Activated CD4-positive, alpha-beta T cell treated with anti-CD3 and anti-CD28 coated beads, Interleukin-2, amount 50 U/mL, for 24 hours (primary cell): ENCODE measurements at places on chromosomes 11 and 22.

- no peak for DNase-seq
These were observed 9.6 kb downstream of the BACE1-AS start for GRCh38 chr11:117300773-117301172.

GRCh38 chr22:39117585-39118191 is 20.6 kb downstream of the APOBEC3H start:
- peak; percentile 72 for DNase-seq

DNA sequence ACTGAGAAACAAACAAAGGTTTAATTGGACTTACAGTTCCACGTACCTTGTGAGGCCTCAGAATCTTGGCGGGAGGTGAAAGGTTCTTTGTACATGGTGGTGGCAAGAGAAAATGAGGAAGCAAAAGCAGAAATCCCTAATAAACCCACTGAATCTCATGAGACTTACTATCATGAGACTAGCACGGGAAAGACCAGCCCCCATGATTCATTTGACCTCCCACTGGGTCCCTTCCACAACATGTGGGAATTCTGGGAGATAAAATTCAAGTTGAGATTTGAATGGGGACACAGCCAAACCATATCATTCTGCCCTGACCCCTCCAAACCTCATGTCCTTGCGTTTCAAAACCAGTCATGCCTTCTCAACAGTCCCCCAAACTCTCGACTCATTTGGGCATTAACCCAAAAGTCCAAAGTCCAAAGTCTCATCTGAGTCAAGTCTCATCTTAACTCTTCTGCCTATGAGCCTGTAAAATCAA is 617.4 kb downstream of the CNTN5 start:
- no peak for DNase-seq

DNA sequence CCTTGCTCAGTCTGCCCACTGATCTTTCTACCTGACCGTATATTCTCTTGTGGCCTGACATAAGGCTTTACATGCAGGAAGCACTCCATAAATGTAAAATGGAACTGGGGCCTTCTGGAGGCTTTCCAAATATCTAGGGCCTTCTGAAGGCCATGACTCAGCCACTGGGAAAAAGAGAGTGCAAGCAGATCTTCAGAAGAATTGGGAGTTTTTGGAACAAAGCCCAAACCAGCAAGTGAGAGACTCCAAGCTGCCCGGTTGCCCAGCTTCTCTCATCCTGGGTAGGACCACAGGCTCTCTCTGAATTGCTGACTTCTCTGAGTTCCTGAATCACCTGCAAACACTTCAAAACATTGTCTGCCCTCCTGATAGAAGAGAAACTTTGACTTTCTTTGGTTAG is 107.9 kb upstream of the BMAL1 start:
- DNase-seq, result no peak

DNA sequence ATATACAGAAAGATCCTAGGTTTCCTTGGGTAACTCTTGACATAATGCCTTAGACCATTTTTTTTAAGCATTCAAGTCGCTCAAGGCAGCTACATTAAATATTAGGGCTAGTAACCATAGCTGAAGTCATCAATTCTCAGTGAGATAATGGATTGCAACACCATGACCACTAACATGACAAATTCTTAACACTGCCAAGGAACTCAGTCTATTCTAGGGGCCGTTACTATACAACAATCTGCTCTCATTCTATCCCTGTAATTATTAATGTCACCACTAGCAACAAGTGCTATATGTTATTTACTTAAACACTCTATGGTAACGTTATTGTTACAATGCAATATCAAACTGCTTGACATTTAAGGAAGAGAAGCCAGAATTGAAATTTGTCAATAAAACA is 3.2 kb upstream of the STK33 start:
- DNase-seq, result no peak

GRCh38 chr22:46354176-46354992 is 18.9 kb downstream of the TRMU start:
- no peak for DNase-seq

DNA sequence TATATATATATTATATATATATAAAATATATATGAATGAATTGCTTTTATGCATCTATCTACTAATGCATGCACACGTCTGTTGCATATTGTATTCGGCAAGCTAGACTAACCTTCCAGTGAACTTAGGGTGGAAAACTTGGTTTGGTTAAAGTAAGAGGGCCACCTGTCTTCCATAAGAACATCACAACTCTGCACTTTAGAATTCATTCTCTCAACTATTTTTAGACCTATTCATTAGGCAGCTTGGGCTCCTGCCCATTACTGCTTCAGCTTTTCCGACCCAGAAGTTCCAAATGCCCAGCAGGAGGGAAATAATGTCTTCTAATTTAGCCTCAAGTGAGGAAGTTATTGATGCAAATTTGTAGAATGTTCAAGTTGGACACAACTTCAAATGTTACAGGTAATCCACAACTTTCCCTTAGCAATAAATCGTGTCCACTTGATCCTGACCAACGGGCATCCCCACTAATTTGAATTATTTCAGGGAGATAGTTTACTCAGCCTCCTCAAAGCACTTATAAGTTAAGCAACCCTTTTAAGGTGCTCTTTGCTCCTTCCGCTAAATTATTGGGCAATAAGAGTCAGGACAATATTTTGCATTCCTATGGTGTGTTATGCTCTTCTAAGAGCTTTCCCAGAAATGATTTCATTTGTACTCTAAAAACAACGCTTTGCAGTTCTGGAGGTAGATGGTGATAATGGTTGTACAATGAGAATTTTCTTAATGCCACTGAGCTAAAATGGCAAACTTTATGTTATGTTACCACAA is 132.3 kb downstream of the OPCML start:
- no peak for DNase-seq

- no peak for DNase-seq
These were observed 18.0 kb downstream of the DERL3 start for GRCh38 chr22:23820748-23821211.

DNA sequence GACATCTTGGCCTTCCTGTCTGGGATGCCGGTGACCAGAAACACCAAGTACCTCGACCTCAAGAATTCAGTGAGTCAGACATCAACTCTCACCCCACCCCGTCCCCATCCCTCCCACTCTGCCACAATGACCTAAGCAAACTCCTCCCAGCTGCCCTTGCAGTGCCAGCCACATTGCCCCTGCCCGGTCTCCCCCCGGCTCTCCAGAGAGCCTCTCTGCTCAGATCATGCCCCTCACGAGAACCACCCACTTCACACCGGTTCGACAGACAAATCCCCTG is 23.6 kb upstream of the MYRF start:
- no peak for DNase-seq
